SK-MEL-5 (cell line): ENCODE measurements at places on chromosomes 5 and 9.

- no peak for DNase-seq
Observed at GRCh38 chr9:82519332-82519731, 530.8 kb downstream of the SPATA31D1 start.

DNA sequence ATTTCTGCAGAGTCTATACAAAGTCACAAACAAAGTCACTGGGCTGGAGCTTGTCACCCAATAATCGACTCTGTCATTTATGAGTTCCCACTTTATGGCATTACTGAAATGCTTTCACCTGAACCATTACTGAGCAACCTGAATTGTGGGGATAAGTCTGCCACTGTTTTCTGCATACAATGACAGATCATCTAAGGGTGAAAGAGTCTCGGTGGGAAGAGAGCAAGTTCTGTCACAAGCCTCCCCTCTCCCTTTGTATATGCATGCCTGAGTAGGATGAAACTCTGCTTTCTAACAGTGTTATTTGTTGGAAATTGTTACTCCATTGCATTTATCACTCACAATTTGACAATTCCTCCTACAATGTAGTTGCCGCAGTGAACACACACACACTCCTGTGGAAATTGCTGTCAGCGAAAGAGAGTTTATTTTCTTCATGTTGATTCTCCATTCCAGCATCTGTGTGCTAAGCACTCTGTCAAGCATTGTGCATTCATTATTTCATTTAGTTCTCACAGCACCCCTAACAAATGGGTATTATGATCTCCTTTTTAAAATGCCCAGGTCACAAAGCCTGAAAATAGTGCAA lies 1732.4 kb upstream of the CDH6 start:
- DNase-seq = no peak

DNA sequence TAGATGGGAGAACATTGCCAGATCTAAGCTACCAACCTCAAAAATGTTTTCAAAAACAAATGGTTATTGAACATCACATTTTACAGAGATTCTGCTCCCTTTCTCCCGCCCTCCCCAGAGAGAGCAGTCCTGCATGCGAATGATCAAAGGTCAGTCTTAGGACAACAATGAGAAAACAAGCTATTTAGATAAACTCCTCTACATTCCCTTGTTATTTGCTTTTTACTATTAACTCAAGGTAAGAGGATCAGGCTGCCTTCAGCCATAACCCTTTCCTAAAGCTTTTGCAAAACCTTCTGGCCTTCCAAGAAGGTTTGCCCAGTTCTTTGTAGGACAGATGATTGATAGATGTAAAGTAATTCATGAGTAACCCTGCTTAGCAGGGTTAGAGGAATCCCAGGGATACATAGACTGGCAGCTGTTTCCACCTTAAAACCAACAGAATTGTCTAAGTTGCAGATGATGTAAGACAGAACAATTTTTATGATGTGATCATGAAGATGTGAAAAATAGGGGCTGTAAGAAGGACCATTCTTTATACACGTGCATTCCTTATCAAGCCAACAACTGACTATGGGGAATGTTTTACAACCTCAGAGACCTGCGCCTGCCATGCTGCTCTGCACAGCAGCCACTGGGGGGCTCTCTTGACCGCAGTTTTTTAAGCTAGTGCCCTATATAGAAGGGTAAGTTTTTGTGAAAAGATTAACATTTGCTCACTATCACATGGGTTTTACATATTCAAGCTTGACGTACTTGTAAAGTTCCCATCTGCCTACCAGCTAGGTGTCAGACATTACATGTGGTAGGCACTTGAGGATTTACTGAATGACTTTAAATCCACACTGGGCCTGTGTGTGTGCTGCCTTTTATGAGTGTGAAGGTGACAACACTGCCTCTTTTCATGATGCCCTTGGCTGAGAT lies 2.3 kb upstream of the ZNF782 start:
- DNase-seq = peak; percentile 88

- DNase-seq = no peak
Observed at GRCh38 chr5:117463881-117464570, 889.4 kb upstream of the SEMA6A start.

DNA sequence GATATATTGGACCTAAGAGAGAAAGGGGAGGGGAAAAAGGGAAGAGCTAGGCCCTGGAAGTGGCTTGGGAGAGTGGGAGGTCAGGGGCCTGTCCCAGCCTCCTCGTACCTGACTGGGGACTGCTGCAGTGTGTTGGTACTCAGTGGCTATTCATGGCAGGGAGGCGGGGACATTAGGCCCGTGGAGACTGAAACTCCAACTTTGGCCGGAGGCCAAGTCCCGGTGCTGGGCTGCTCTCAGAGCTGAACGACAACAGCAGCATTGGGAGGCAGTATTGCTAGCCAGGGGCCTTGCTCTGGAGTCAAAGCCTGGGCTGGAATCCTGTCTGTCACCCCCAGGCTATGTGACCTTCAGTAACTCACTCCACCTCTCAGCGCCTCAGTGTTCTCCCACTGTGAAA lies 37.8 kb downstream of the NEURL1B start:
- no peak for DNase-seq

GRCh38 chr5:14775857-14776256 lies 95.7 kb downstream of the ANKH start:
- DNase-seq = no peak

DNA sequence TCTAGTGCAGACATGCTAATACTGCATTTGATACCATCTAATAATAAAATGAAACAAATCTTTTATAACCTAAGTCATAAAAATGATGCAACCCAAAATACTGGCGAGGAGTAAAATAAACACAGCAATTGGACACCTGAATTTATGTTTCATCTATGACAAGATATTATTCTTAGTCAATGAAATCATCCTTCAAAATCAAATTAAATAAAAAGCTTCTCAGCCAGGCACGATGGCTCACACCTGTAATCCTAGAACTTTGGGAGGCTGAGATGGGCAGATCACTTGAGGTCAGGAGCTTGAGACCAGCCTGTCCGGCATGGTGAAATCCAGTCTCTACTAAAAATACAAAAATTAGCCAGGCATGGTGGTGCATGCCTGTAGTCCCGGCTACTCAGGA lies 179.0 kb downstream of the TMEM232 start:
- no peak for DNase-seq

DNA sequence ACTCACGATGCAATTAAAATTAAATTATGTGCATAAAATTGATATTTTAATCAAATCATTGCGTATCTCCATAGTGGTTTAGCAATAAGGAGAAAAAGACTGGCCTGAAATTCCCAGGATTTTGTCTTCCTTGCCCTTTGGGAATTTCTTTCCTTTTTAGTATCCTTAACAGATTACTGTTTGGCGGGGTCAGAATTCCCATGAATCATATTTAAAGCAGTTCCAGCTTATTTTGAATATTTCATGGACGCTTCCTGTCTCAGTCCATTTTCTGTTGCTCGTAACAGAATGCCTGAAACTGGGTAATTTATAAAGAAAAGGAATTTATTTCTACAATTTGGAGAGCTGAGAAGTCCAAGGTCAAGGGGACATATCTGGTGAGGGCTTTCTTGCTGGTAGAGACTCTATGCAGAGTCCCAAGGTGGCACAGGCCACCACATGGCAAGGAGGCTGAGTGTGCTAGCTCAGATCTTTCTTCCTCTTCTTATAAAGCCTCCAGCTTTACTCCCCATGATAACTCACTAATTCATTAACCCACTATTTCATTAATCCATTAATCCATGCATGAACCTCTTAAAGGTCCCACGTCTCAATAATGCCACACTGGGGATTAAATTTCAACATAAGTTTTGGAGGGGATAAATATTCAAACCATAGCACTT lies 37.8 kb downstream of the CDH6 start:
- DNase-seq = no peak

- DNase-seq = no peak
Observed at GRCh38 chr5:159105145-159106053, 5.7 kb upstream of the EBF1 start.
